IPS DF 19.7 (cell line): ENCODE measurements at places on chromosomes 1 and 21.

GRCh38 chr1:9726406-9726805 lies 74.9 kb downstream of the PIK3CD start:
- no peak for DNase-seq

DNA sequence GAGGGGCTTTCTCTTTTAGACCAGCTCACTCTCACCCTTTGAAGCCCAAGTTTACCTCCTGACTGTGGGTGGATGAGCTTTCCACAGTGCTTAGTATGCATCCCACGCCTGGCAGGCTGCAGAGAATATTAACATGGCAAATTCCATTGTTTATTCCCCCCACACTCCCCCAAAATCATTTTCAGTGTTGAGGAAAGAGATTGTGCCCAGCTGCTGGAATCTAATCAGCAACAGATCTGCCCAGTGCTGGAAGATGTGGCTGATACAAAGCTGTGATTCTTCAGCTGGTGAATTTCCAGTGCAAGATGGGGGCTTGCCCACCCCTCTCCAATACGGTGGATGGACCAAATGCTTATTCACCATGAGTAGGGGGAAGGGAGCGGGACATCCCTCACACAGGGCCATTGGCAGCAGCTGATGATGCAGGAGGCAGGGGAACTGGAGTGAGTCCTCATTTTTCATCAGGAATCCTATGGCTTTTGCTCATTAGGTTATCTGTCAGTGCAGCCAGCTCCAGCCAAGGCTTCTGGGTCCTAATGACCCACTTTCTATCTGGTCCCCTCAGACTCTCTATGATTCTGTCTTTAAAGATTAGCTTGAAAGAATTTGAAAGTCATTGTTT lies 39.7 kb upstream of the KCNA3 start:
- no peak for DNase-seq

- no peak for DNase-seq
Observed at GRCh38 chr21:17343055-17343454, 169.8 kb upstream of the CXADR start.

DNA sequence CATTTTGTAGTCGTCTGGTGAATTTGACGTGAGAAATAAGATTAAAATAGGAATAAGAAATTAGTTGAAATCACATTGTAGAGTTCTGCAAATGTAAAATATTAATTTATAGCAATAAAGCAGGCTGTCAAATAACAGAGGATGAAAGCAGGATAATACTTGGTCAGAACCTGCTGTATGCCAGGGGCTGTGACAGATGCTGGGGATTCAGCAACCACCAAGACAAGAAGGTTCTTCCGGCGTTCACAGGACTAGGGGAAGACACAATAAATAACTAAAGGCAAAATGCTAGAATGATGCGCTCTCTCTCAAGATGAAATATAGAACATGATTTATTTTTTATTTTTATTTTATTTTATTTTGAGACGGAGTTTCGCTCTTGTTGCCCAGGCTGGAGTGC lies 6.8 kb upstream of the PARK7 start:
- no peak for DNase-seq

GRCh38 chr1:87219626-87220025 lies 109.1 kb upstream of the LMO4 start:
- no peak for DNase-seq

DNA sequence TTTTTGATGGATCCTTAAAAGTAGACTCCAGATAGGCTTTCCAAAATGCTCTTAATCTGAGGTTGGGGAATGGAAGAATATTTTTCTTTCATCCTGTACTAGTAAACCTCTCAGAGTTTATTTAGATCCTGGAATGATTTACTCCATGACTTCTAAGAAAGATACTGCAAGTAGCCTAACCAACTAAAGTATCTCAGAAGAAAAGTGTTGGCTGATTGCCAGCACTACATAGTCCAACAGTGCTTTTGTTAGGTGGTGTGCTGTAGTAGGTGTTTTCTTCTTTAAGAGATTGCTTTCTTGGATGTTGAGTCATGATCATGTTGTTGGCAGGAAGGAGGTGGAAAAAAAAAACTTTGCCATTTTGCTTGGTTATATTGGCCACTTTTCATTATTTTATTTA lies 119.8 kb downstream of the OSBPL9 start:
- no peak for DNase-seq

GRCh38 chr21:44797775-44798174 lies 3.8 kb downstream of the UBE2G2 start:
- DNase-seq = no peak
